Stimulated activated CD8-positive, alpha-beta memory T cell treated with anti-CD3 and anti-CD28 coated beads, Interleukin-12 subunit alpha, Interleukin-12 subunit beta, amount 100 ng/mL, for 1 hour (primary cell): ENCODE measurements at places on chromosomes 11 and 22.

- no peak for DNase-seq
These were observed 42.4 kb upstream of the API5 start for GRCh38 chr11:43269254-43269918.

DNA sequence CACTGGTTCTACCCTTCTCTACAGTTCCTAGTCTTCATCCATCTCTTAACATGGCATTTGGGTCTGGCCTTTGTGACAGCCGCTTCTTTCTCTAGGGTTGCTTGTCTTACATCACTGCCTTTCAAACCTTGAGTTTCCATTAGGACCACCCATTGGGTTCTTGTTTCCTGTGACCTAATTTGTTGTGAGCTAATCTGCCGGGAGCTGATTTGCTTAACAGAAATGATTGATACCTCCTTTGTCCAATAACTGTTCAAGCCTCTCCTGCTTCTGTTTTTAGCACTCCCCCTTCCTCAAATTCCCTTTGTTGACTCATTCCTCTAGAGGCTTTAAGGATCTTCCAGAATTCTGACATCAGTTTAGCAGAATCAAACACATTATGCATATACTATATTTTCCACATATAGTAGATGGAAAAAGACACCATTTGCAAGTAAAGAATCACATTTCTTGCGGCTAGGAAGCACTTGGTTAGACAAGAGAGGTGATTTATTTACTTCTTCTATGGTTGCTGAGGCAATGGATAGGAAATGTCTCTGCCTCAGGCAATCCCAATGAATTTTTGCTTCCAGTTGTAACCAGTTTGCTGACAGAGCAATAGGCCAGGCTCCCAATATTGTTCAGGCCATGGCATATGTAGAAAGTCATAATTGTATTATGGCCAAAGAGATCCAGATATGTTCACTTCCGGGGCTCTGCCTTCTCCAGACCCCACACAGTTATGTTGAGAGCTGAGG lies 130.7 kb downstream of the SNX19 start:
- no peak for DNase-seq

GRCh38 chr11:32417806-32418205 lies 17.5 kb downstream of the WT1 start:
- DNase-seq = no peak

- DNase-seq = peak; percentile 36
These were observed 71.6 kb downstream of the LRP5 start for GRCh38 chr11:68383976-68384501.

GRCh38 chr11:100827934-100828661 lies 141.0 kb downstream of the ARHGAP42 start:
- no peak for DNase-seq

- DNase-seq = no peak
These were observed 15.9 kb downstream of the MED15 start for GRCh38 chr22:20523086-20523983.

DNA sequence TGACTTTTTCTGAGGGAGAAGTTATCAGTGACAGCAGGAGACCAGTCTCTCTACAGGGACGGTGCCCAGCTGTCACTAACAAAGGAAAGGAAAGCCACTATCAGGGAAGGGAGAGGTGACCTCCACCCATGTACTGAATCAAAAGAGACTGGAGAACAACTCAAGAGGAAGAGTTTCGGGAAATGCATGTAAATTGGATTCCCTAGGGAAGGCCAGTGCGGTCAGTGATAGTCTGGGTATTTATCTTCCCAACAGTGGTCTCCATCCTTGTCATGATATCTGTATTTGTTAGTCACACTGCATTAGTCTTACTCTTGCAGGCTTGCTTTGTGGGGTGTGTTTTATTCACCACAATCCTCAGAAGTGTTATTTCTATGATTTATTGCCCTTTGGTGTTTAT lies 193.4 kb upstream of the KIRREL3 start:
- no peak for DNase-seq

GRCh38 chr11:132318421-132319157 lies 948.2 kb downstream of the NTM start:
- no peak for DNase-seq

GRCh38 chr11:119415966-119416365 lies 7.0 kb downstream of the THY1 start:
- DNase-seq = no peak

DNA sequence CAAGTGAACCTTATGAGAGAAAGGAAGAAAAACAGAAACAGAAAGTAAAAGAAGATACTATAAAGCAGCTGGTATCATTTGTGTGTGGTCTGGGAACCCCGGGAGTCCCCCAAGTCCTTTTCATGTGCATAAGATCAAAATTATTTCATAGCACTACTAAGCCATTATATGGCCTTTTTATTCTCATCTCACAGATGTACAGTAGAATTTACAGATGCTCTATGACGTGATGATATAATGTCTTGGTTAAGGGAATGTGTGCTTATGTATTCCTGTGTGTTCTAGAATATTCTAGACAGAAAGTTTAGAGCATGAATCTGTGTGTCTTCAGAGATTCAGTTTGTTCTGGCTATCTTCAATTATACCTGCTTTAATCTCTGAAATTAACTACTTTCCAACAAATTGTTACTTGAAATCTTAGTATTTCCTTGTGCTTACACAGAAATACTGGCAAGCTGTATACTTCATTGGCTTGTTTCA lies 8.6 kb upstream of the TPP1 start:
- DNase-seq = no peak

DNA sequence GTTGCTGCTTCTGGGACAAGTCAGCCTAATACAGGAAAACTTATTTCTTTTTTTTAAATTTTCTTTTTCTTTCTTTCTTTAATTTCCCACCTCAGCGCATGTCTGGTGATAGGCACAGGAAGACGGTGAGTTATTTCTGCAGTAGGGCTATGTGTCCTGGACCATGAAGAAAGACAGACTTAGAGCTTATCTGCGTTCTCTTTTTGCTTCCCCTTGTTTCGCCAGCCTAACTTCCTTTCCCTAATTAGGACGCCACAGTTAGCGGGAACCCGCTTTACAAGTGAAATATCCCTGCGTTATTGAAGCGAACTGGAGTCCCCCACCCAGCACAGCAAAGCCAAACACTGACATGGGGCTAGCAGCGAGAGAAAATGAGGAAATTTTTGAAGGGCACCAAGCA lies 8.6 kb downstream of the OR6M1 start:
- DNase-seq = no peak

- DNase-seq = no peak
These were observed 39.6 kb downstream of the BCR start for GRCh38 chr22:23219822-23220484.

- DNase-seq = no peak
These were observed 11.4 kb downstream of the SLC35F2 start for GRCh38 chr11:107847184-107847583.

- DNase-seq = no peak
These were observed 28.2 kb upstream of the CHKA start for GRCh38 chr11:68149417-68149816.

- DNase-seq = no peak
These were observed 1501.4 kb downstream of the TBC1D22A start for GRCh38 chr22:48263791-48264351.

- no peak for DNase-seq
These were observed 154.3 kb upstream of the NCAM1 start for GRCh38 chr11:112806876-112807275.

- no peak for DNase-seq
These were observed 87.8 kb downstream of the CEP164 start for GRCh38 chr11:117415358-117415896.
